ENCODE measurements at places on chromosomes 7 and 10. TPM values are rescaled to one million over a fixed set of nuclear protein-coding genes. Genes with fewer than 3 reads are reported as not detected.

GRCh38 chr7:70630440-70630817, 501.5 kb upstream of the GALNT17 start:
- DNase-seq, result no peak

Gene KNDC1
- 32.8 TPM for polyA plus RNA-seq

DNA sequence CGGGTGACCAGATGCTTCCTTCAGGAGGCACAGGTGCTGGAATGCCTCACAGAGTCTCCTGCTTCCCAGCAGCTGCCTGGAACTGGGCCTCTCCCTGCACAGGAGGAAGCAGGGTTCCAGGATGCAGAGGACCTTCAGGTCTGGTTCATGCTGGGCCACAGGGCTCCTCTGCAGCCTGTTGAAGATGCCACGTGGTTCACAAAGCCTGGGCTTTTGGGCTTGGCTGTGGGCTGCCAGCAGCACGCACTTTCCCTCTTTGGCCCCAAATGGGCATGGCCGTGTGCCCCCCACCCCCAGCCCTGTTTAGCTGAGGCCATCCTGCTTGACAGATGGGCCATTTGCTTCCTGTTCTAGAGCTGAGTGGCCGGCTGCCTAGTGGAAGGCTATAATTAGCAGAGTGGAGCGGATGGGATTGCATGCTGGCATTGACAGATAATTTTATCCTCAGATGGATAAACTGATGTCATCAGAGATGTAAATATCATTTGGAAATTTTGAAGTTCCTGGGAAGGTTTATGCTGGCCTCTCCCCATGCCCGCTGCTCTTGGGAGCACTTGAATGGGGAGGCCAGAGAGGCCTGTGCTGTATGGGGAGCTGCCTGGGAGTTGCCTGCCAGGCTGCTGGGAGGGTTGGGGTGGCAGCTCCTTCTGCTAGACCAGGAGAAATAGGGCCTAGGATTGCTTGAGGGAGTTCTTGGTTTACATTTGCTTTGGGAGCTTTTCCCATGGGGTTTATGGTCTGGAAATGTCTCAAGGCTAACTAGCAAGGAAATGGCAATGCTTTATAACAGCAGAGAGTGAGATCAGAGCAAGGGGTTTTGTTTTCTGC, 28.2 kb downstream of the TSPAN15 start:
- DNase-seq, result no peak

- DNase-seq, result no peak
Observed at GRCh38 chr7:143429770-143430698, 13.2 kb upstream of the TAS2R60 start.

- DNase-seq, result no peak
Observed at GRCh38 chr7:157358041-157358752, 21.4 kb downstream of the DNAJB6 start.

DNA sequence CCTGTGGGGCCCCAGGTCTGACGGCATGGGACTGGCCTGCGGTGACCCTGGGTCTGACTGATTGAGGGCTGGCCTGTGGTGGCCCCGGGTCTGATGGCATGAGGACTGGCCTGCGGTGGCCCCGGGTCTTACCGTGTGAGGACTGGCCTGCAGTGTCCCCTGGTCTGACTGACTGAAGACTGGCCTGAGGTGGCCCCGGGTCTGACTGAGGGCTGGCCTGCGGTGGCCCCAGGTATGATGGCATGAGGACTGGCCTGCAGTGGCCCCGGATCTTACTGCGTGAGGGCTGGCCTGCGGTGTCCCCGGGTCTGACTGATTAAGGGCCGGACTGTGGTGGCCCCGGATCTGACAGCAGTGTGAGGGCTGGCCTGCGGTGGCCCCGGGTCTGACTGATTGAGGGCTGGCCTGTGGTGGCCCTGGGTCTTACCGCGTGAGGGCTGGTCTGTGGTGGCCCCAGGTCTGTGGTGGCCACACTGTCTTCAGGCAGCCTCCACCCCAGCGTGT, 10.9 kb downstream of the JAKMIP3 start:
- no peak for DNase-seq

- DNase-seq, result no peak
Observed at GRCh38 chr10:105044902-105045301, 403.8 kb downstream of the SORCS3 start.

DNA sequence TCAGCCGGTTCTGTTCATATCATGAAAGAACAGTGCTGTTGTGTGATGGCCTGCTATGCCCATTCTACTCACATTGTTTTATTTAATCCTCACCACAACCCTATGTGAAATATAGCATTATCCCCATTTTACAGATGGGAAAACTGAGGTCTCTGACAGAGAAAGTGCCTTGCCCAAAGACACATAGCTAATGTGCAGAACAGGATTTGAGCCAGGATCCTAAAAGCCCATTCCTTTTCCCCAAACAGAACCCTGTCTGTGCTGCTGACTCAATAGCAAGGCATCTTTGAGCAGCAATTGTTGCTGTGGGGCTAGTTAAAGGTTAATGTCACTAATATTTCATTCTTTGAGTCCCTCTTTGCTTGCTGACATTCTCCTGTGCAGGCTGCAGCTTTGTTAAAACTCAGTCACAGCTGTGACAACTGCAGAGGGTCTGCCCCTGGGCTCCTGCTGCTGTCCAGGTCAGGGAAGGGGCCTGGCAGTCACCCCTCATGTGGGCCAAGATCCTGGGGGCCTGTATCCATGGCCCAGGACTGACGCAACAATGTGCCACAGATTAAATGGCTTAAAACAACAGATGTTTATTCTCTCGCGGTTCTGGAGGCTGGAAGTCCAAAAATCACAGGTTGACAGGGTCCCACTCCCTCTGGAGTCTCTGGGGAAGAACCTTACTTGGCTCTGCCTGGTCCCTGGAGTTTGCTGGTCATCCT, 40.4 kb downstream of the AFAP1L2 start:
- DNase-seq, result no peak

DNA sequence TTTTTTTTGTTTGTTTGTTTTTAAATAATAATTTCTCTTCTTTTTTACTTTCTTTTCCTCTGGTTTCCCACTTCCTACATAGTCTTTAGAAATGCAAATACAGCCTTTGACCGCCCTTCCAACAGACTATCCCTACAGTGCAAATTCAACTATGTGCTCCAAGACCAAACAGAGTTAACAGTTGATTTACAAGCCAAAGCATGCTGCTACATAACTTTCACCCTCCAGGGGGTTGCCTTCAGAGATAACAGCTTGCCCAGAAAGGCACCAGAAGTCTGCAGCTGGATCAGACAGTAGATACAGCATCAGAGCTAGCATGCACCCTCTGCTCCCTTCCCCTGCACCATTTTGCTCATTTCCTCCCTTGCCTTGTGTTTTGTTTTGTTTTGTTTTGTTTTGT, 539.0 kb downstream of the ZWINT start:
- DNase-seq, result no peak

Gene PRRT4
- 43.8 TPM for polyA plus RNA-seq

Gene PI4K2A
- polyA plus RNA-seq, result 20.4 TPM

DNA sequence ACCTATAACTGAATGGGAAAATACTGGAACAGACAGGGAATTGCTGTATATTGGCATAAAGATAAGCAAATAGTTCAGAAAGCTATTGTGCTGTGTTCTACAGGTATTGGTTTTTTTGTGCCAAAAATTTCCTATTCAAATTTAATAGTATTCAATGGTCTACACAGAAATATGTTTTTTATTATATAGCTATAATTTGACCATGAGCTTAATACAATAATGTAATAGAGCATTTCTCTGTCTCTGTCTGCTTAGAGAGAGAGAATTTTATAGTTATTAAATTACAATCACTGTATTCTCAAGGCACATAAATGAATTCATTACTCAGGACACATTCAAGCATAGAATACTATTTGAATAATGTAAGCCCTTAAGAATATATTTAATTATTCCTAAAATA, 62.3 kb upstream of the FZD8 start:
- no peak for DNase-seq

- DNase-seq, result no peak
Observed at GRCh38 chr10:20207653-20208052, 391.4 kb downstream of the PLXDC2 start.

GRCh38 chr10:129165076-129165720, 301.8 kb upstream of the MGMT start:
- DNase-seq, result peak; percentile 57

All from spinal cord (tissue), 10 donors.